Glutamatergic neuron (in vitro differentiated cells): ENCODE measurements at places on chromosomes 7 and 10. TPM values are rescaled to one million over a fixed set of nuclear protein-coding genes. Genes with fewer than 3 reads are reported as not detected.

GPR22 gene
- not detected for total RNA-seq

GATA3 gene
- 0.69 TPM for total RNA-seq

ZNF398 gene
- 13.9 TPM for total RNA-seq

LIPF gene
- total RNA-seq: not detected

GRCh38 chr10:16949816-16950215, 132.6 kb upstream of the RSU1 start:
- H3K4me1 ChIP-seq: peaks cover 18% of the 10 kb centered on the region
- no peak overlapping the region for H3K27ac ChIP-seq
- H3K27me3 ChIP-seq: peaks cover 2% of the 10 kb centered on the region
- no peak overlapping the region for H3K4me3 ChIP-seq
- DNase-seq: no peak
- no peaks in the 10 kb centered on the region for H3K36me3 ChIP-seq

TBX20 gene
- total RNA-seq: 1.2 TPM

- H3K27me3 ChIP-seq: no peaks in the 10 kb centered on the region
- no peak overlapping the region for H3K4me3 ChIP-seq
- no peak overlapping the region for H3K27ac ChIP-seq
- no peaks in the 10 kb centered on the region for H3K36me3 ChIP-seq
Observed at GRCh38 chr10:124043310-124044142, 49.9 kb downstream of the CHST15 start.

TSPAN33 gene
- total RNA-seq: 6.6 TPM

DNA sequence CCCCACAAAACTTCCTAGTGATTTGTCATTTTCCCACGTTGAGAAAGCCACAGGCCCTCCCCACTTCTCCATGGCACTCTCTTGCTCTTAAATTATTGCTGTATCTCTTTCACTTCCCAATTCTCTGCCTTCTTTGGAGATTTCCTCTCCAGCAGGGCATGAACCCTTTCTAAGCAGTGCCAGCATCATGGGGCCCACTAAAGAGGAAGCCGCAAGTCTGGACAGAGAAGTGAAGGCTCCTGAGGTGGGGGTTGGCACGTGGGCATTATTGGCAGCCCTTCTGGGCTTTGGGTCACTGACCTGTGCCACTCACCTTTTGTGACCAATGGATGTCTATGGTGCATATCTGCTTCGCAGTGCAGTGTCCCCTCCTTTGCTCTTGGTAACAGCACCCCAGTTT, 97.7 kb upstream of the TCF7L2 start:
- H3K27ac ChIP-seq: no peak overlapping the region
- no peak overlapping the region for H3K4me3 ChIP-seq
- peaks cover 3% of the 10 kb centered on the region for H3K4me1 ChIP-seq
- DNase-seq: no peak
- H3K27me3 ChIP-seq: no peaks in the 10 kb centered on the region

- no peaks in the 10 kb centered on the region for H3K36me3 ChIP-seq
- no peaks in the 10 kb centered on the region for H3K4me1 ChIP-seq
- H3K4me3 ChIP-seq: no peak overlapping the region
- H3K27me3 ChIP-seq: peaks cover 1% of the 10 kb centered on the region
- H3K27ac ChIP-seq: peak overlapping the region; percentile 80
Observed at GRCh38 chr7:6015917-6016652, 7.0 kb downstream of the AIMP2 start.

DNA sequence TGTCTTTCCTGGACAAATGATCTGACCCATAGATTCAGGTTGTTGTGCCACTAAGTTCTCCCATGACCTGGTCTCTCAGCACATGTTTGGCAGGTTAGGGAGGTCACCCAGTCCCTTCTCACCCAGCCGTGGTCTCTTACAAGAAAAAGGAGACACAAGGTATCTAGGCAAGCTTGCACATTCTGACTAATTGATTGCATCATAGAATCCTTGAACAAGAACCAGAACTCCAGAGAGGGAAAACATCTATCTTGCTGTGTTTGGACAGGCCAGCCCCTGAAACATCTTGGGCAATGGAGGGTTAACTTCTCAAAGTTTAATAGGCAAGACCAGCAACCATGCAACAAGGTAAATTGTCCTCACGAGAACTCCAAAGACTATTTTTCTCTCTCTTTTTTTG, 8.5 kb upstream of the HK1 start:
- H3K27me3 ChIP-seq: no peaks in the 10 kb centered on the region
- H3K4me3 ChIP-seq: no peak overlapping the region
- no peak for DNase-seq
- H3K36me3 ChIP-seq: no peaks in the 10 kb centered on the region
- H3K27ac ChIP-seq: no peak overlapping the region
- no peaks in the 10 kb centered on the region for H3K4me1 ChIP-seq

- H3K36me3 ChIP-seq: no peaks in the 10 kb centered on the region
- H3K4me1 ChIP-seq: peaks cover 26% of the 10 kb centered on the region
- no peaks in the 10 kb centered on the region for H3K27me3 ChIP-seq
- H3K27ac ChIP-seq: no peak overlapping the region
Observed at GRCh38 chr10:5445006-5445405, 32.6 kb downstream of the NET1 start.

DNA sequence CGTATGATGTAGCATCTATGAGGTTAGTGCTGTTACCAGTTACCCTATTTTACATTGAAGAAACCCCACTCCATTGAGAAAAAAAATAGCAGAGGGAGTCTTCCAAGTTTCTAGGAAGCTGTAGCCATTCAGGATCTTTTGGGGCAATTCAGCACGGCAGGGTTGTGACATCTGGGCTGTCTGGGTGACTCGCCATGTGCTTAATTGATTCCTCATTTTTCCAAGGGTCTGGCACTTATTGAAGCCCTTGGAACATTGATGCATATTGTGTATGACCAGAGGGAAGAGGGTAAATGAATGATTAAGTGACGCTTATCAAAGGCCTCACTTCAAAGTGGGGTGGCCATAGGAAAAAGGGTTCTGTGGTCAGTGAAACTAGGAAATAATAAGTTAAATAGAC, 248.7 kb downstream of the ARHGAP12 start:
- peaks cover 4% of the 10 kb centered on the region for H3K27me3 ChIP-seq
- no peak for DNase-seq
- H3K27ac ChIP-seq: no peak overlapping the region
- H3K4me1 ChIP-seq: peaks cover 4% of the 10 kb centered on the region
- H3K4me3 ChIP-seq: no peak overlapping the region
- H3K36me3 ChIP-seq: peaks cover 35% of the 10 kb centered on the region

DNA sequence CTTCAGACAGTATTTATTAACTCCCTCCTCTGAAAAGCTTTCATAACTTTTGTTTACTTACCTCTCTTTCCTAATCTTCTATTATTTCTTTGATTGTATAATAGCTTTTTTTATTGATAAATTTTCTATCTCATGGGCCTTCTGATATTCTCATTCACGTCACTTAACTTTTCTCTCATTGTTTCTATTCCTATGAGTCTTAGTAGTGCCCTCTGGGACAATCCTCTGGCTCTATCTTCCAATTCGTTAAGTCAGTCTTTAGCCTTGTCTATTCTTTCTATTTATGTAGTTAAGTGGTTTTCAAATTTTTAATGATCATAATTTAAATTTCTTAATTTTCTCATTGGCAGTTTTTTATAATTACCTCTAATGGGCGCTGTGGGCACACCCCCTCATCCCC, 6.4 kb upstream of the ELMO1 start:
- peaks cover 6% of the 10 kb centered on the region for H3K36me3 ChIP-seq
- H3K4me1 ChIP-seq: peaks cover 24% of the 10 kb centered on the region
- peaks cover 3% of the 10 kb centered on the region for H3K27me3 ChIP-seq
